DMS153 (cell line): ENCODE measurements at places on chromosomes 7 and 10.

- no peak for DNase-seq
These were observed 6.2 kb downstream of the GSAP start for GRCh38 chr7:77409739-77410547.

DNA sequence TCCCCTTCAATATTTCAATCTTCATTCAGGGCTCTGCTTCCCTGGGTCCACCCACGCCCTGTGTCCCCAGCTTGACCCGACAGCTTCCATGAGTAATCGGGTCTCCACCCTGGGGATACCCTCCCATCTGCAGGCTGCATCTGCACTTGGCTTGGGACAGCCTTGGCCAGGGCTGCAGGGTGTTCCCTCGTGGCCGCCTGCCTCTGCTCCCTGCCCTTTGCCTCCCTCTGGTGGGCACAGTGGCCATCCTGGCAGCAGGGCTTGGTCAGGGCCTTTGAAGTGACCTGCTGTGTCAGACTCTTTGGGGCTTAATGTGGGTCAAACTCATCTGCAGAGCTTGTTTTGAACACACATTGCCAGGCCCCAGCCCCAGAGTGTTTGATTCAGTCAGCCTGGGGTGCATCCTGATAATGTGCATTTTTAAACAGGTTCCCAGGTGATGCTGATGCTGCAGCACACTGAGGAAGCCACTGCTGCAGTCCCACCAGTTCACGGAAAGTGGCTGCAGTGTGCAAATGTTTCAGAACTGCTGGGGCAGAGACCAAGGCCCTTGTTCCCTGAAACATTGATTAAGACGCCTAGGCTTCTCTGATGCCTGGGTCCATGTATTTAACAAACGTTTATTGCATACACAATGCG, 80.7 kb upstream of the SEC61G start:
- DNase-seq = peak; percentile 5

- DNase-seq = peak; percentile 91
These were observed 121.8 kb downstream of the KMT2C start for GRCh38 chr7:152313831-152314604.

- no peak for DNase-seq
These were observed 6.1 kb upstream of the TASOR2 start for GRCh38 chr10:5678397-5679036.

GRCh38 chr10:17239345-17240085, 11.5 kb downstream of the VIM start:
- no peak for DNase-seq

GRCh38 chr10:88129013-88129412, 265.6 kb downstream of the PTEN start:
- DNase-seq = no peak

DNA sequence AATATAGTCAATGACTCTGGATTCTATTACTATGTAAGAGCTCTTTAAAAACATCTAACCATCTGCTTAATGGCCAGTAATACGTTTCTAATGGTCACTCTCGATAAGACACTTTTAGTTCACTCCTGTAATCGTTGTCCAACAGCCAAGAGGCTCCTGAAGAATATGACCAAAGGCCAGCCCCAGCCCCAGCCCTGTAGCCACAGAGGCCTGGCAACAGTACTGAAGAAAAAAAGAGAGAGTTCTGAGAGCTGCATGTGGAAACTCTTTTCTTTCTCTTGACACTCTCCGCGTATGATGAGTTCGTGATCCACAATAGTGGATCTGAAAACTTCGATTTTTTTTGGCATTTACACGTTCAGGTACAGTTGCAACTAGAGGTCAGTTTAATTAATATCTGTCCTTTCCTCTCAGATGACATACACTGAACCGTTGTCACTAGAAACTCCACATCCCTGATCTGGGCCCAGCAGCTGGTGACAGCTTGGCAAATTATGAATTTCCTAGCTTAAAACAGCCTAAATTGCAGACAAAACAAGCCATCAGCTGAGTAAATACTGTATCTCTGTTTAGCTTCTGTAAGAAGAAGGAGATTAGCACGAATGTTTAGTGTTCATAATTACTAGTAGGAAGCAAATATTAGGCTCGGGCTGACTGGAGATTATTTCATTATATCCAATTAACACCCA, 456.7 kb downstream of the LRMDA start:
- no peak for DNase-seq

GRCh38 chr10:129728905-129729795, 234.9 kb downstream of the EBF3 start:
- no peak for DNase-seq

DNA sequence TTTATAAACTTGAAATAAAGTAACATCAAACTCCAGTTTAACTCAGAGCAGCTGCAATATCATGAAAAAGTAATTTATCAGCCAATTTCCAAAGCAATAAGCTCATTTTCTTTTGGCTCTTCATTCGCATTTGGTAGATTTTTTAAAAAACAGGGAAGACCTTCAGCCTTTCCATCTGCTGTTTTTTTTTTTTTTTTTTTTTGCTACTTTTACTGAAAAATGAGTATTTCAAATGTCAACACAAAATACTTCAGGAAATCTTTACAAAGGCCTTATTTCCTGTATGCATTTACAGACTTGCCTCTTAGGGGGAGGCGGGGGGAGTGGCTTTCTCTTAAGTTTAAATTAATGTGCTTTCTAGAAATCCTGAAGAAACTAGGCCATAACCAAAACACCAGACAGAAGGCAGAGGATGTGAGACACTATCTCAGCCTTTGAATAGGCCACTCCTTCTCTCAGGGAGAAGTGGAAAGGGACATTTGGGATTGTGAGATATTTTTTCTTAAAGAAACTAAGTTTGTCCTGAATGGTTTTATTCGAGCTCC, 91.8 kb downstream of the COL28A1 start:
- DNase-seq = no peak

- no peak for DNase-seq
These were observed 17.2 kb downstream of the SFR1 start for GRCh38 chr10:104139221-104139620.

GRCh38 chr10:1977461-1977860, 240.1 kb upstream of the ADARB2 start:
- no peak for DNase-seq

- DNase-seq = no peak
These were observed 255.8 kb downstream of the GLRX3 start for GRCh38 chr10:130392031-130392430.

DNA sequence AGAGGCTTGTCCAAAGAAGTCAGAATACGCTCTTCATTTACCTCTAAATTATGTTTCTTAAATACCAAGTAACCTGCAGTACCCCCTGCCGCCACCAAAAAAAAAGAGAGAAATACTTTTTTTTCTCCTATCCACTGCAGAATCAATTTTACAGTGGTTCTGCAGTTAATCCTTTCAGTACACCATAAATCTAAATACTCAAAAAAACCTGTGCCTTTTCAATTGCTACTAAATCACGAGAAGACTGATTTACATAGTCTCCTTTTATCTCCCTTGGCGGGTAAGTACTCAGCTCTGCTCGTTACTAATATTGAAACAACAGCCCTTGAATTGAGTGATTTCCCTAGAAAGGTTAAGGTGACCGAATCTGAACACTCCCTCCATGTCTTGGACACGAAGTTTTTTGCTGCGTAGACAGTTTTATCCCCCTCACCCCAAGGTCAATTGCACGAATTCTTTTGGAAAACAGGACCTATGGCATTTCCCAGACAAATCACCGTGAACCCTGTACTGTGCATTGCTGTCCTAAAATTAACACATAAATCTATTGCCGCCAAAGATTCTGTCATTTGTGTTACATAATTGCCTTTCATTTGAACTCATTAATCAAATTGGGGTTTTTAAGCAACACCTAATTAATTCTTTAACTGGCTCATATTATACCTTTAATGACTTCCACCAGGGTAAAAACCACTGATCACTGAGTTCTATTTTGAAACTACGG, 512 bp upstream of the VIM start:
- DNase-seq = no peak

DNA sequence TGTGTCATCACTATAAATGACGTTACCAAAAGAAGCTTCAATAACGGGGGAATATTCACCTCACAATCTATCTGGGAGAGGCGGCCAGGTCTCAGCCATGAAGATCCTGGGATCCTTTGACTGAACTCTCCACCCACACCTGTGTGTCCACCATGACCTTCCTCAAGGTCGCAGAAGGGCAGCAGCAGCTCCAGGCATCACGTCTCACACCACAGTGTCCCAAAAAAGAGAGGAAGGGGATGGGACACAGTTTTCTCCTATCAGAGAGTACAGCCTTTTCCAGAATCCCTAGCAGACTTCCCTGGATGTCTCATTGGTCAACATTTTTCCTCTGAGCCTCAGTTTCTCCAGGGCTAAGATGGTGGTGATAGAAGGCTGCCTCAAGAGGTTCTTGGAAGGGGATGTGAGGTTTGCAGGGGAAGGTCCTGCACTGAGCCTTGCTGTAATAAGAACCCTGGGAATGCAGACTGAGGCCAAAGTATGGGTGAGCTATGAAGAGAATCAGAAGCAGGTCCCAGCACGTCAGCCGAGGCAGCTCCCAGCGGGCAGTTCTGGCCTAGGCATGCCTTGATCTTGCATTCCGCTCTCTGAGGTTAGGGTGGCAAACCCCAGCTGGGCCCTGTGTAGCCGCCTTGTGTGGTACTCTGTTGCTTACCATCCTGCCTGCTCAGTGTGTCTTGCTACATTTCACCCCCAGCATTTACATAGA, 63.8 kb downstream of the COL26A1 start:
- DNase-seq = no peak

GRCh38 chr10:101071885-101072433, 10.2 kb downstream of the KAZALD1 start:
- no peak for DNase-seq

GRCh38 chr7:154183946-154184345, 131.7 kb downstream of the DPP6 start:
- DNase-seq = no peak

DNA sequence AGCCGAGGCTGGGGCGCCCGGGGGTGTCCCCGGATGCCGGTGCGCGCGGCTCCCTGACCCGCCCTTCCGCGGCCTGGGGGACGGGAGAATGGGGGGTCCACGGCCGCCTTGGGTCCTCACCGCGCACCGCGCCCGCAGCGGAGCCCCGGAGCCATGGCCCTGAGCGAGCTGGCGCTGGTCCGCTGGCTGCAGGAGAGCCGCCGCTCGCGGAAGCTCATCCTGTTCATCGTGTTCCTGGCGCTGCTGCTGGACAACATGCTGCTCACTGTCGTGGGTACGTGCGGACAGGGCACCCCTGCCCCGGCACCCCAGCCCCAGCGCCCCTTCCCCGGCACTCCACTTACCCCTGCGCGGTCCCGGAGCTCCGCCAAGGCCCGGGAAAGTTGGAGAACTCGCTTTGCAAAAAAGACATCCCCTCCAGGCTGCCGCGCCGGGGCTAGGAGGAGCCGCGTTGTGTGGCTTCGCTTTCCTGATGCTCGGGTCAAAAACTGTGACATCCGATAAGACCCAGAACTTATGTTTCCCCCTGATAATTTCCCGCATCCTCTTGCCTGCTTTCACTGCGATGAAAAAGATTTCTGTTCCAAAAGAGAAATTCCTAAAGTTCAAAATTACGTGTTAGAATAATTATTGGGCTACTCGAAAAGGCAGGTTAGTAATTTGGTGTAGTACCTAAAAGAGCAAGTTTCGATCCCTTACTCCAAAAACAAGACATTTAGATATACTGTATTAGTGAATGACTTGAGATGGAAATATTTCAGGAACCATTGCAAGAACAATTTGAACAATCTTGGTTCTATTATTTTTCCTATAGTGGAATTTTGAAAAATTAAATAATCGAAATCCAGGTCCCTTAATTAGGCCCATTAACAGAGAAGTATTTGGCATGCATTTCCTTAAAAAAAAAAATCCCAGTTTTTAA, 888 bp downstream of the SLC18A2 start:
- DNase-seq = no peak

GRCh38 chr10:98377001-98377400, 38.0 kb downstream of the PYROXD2 start:
- no peak for DNase-seq

- no peak for DNase-seq
These were observed 1.4 kb upstream of the SH3PXD2A start for GRCh38 chr10:103856797-103857170.

DNA sequence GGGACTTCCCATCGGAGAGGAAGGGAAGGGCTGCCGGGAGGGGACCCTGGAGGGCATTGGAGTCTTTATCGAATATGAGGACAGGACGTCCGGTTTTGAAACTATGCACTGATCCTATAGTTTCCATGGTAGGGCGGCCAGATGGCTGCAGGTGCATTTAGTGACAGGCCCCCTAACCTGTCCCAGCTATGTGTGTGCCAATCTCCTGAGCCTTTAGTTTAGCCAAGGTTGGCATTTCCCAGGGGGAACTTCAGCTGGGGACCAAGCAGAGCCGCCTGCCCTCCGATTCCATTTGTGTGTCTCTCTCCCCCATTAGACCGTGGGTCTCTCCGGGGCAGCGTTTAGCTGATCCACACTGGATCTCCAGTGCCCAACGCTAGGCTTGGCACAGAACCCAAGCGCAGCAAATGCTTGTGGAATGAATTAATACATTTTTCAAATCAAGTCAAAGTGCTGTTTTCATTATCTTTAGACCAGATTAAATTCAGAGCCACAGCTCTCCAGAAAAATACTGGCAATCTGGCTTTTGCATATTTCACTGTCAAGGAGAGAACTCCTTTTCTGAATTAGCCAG, 19.9 kb downstream of the TMEM270 start:
- DNase-seq = no peak

DNA sequence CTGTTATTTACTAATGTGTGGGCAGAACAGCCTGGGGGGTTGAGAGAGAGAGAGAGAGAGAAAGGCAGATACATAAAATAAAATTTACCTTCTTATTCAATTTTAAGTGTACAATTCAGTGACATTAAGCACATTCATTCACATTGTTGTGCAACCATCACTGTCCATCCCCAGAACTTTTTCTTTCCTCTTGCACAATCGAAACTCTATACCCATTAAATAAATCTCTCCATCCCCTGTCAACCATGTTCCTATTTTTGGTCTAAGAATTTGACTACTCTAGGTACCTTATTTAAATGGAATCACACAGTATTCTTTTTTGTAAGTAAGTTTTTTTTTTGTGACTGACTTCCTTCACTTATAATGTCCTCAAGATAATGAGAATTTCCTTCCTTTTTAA, 181.6 kb downstream of the SND1 start:
- DNase-seq = no peak

DNA sequence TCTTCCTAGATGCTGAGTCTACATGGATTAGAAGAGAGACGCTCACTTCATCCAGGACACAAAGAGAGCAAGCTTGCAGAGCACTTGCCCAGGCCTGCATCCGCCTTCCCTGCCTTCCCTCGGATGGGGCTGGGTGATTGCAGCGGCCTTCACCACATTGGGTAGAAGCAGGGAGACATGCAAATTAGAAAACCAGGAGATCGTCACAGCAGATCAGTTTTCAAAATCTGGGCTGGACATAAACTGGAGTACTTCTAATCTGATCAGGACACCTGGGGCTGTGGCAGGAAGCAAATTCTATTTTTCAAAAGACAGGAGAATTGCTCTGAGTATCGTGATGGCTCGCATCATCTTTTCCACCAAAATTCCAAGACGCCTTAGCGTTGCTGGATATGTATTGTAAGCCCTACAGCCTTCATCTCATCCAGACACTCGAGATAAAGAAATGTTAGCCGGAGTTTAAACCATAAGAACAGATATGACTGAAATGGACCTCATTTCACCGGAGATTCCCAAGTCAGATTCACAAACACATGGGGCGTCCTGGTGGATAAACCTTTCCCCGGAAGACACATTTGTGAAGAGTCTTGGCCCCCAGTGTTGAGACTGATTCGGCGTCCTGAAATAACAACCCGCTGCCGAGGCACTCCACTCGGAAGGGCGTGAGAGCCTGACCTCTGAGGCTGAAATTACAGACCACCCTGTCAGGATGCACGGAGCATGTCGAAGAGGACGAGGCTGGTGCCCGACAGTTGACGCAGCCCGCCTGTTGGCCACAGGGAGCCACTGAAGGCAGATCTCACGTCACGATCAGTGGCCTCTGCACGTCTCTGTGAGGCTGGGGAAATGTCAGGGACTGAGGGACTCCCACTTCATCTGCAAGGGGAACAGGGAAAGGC, 91.2 kb upstream of the PARD3 start:
- DNase-seq = peak; percentile 57
